Hematopoietic multipotent progenitor cell (in vitro differentiated cells): ENCODE measurements at places on chromosomes 11 and 22.

- DNase-seq: no peak
Measured at GRCh38 chr22:48580481-48580970, 1247.1 kb downstream of the BRD1 start.

GRCh38 chr22:42834177-42834949 is 22.7 kb downstream of the ARFGAP3 start:
- no peak for DNase-seq

- no peak for DNase-seq
Measured at GRCh38 chr22:38866024-38866398, 6.0 kb downstream of the CBX6 start.

- DNase-seq: no peak
Measured at GRCh38 chr11:1736447-1736992, 13.9 kb downstream of the IFITM10 start.

DNA sequence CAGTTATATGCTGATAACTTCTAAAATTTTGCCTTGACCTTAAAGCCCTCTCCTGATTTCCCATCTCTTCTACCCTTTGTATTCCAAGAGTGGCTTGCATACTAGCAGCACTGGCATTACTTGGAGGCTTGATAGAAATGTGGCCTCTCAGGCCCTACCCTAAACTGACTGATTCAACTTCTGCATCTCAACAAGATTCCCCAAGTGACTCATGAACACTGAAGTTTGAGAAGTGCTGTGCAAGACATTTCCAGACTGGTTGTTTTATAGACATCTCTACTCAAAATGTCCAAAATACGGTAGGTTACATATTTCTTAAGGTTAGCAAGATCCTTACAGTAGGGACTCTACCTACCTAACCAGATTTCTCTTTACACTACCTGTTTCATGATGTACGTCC is 48.6 kb downstream of the SESN3 start:
- DNase-seq: no peak

DNA sequence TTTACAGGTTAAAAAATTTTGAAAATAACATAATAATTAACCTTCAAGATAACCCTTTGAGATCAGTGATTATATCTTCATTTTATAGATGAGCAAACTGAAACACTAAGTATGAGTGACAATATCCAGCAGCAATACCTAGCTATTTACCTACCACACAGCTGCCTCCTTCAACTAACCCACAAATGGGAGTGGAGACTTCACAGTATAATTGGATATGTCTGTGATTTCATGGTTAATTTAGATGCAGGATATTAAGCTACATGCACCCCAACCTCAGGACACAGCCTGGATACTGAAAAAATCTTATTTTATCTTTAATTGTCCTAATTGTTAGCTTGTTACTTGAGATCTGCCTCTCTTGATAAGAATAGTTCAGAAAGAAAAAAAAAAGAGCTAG is 297.2 kb upstream of the ANO5 start:
- DNase-seq: no peak

DNA sequence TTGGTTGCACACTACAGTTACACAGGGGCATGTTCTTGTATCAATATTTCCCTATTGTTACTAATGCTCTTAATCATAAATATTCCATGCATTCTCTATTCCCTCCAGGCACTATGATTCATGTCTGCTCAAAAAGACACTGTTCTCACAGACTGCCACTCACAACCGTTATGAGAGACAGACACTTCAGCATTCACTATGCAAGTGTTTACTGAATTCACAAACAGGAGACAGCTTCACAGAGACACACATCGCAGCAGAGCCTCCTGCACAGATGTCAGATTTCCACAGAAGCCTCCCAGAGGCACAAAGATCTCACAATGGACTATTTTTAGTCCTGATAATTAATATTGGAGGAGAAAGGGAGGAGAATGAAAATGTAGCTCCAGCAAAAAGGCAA is 930.4 kb downstream of the OPCML start:
- DNase-seq: no peak

GRCh38 chr11:72349616-72350218 is 84.6 kb downstream of the CLPB start:
- DNase-seq: no peak

- DNase-seq: no peak
Measured at GRCh38 chr11:128549256-128549944, 38.0 kb downstream of the ETS1 start.

GRCh38 chr11:6099577-6099976 is 7.9 kb upstream of the OR56B4 start:
- no peak for DNase-seq

DNA sequence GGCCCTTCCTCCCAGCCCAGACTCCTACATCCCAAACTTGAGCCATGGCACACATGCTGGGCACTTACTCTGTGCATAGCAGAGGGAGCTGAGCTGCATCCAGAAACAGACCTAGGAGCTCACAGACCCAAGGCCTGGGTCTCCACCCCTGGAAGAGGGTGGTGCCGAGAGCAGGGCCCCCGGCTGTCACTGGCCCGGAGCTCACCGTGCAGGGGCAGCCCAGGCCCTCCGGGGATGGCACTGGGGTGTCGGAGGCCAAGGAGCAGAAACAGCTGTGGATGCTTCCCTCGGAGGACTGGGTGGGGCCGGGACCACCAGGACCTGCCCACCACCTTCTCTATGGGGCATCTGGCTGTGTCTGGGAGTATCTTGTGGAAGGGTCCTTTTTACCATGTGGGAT is 4.3 kb upstream of the APOBEC3A start:
- DNase-seq: no peak

GRCh38 chr22:35330258-35330861 is 30.7 kb downstream of the TOM1 start:
- no peak for DNase-seq

DNA sequence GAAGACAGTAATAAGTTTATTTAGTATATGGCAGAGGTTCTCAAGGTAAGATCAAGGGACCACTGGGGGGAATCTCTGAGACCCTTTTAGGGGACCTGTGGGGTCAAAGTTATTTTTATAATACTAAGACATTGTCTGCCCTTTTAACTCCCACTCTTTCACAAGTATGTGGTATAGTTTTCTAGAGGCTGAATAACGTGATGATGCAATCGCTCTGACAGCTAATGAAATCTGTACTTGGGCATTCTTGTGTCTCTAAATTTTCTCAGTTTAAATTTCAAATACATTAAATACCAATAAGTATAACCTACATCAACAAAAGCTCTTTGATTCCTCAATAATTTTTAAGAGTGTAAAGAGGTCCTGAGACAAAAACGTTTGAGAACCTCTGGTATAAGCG is 147.9 kb downstream of the ATG16L2 start:
- DNase-seq: no peak

GRCh38 chr22:37661160-37661924 is 2.8 kb downstream of the PDXP start:
- peak; percentile 64 for DNase-seq

DNA sequence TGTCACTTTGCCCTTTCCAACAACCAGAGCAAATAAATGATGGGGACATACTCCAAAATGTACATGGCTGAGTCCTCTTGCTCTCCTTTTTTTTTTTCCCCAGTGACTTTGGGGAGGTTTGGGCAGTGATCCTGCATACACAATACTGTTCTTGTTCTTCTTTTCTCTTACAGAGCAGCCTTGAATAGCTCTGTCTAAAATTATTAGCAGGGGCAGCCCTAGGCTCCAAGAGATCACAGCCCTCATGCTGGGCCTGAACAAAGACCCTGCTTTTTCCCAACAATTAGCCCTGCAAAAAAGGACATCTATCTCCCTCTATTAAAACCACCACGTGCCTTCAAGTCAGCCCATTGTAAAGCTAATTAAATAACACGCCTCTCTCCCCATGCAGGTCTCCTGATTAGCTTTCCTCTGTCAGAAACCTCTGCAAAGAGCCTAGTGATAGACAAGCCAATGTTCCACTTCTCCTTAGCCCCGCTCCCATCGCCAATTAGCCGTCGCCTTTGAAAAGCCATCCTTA is 54.7 kb downstream of the ETS1 start:
- DNase-seq: no peak

- DNase-seq: peak; percentile 16
Measured at GRCh38 chr11:117690484-117691217, 106.4 kb downstream of the DSCAML1 start.

GRCh38 chr22:41532908-41533825 is 11.1 kb downstream of the POLR3H start:
- peak; percentile 54 for DNase-seq

GRCh38 chr11:29282088-29282487 is 734.7 kb downstream of the KCNA4 start:
- DNase-seq: no peak

DNA sequence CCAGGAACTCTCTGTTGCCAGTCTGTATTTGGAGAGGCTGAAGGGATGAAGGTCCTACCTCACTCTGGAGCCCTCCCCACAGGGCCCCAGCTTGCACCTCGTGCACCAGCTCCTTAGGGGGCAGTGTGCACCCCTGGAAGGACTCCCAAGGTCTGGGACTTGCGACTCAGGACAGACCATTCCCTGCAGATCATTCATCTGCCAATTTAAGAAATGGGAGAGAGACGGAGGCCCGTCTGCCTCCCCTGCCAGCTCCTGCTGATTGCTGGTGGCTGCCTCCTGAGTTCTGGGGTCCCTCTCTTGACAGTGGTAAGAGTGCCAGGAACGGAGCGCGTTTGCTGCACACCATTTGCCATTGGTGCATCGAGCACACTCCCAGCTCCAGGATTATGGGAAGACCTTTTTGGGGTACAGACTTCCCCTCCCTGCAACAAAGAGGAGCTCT is 27.4 kb upstream of the MALAT1 start:
- no peak for DNase-seq

- DNase-seq: no peak
Measured at GRCh38 chr11:125382314-125382791, 113.7 kb downstream of the FEZ1 start.

DNA sequence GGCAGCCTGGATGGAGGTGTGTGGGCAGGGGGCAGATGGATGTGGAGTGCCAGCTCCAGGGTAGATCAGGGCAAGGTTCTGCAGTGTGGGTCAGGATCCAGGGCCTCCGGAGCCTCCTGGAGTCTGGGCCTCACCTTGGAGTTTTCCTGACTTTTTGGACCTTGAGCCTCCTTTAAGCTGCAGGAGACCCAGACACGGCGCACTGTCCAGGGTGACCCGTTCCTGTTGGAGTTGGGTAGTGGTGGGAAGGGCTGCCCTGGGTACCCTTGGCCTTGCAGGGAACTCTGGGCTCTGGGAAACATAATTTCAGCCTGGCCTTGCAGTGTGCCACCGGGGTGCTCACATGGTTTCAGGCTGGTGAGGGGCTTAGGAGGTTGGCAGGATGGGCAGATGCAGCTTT is 17.0 kb downstream of the MGAT3 start:
- no peak for DNase-seq

- no peak for DNase-seq
Measured at GRCh38 chr22:45787759-45788158, 116.1 kb downstream of the ATXN10 start.

- DNase-seq: no peak
Measured at GRCh38 chr11:70142221-70142875, 60.7 kb upstream of the FADD start.

GRCh38 chr11:66281776-66282467 is 3.9 kb downstream of the CNIH2 start:
- DNase-seq: no peak

DNA sequence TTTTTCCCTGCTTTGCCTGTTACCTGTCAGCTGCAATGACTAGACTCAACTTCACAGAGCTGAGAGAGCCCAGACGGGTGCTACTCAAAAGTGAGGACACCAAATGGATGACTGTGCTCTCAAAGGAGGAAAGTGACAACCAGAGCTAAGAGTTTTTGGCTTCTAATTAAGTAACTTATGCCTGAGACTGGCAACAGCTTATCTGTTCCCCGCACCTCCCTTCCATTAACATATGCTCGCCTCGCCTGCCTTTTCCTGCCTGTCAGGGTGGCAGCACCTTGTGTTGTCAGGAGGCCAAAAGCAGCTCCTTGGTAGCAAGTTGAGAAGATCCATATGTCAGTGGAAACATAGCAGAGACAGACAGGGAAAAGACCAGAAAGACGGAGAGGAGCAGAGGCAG is 573.9 kb upstream of the KIRREL3 start:
- no peak for DNase-seq

GRCh38 chr11:73465871-73466270 is 89.7 kb downstream of the RELT start:
- DNase-seq: no peak

- no peak for DNase-seq
Measured at GRCh38 chr11:83639995-83640758, 354.0 kb upstream of the CCDC90B start.

DNA sequence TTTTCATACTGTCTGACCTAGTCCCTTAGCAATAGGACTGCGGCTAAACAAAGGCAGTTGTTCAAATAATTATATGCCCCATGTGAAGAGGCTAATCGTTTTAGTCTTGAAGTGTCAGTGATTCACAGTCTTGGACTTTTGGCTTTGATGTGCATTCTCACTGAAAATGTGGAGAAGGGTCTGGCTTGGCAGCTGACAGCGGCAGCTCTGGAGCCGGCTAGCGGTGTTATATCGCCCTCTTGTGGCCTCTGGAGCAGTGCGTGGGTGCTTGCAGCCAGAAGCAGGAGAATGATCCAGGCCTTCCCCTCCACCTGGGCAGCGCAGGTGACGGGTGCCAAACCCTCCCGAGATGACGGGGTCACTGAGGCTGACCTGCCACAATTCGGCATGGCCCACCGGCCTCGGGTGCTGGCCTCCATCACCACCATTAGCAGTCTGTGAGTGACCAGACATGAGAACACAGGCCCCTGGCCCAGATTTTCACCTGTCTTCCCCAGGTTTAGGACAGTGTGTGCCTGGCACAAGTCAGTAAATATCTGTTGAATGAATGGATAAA is 90.3 kb upstream of the PITPNB start:
- peak; percentile 79 for DNase-seq

- DNase-seq: no peak
Measured at GRCh38 chr11:114089748-114090147, 30.2 kb downstream of the ZBTB16 start.

GRCh38 chr22:46797355-46797754 is 34.9 kb downstream of the TBC1D22A start:
- peak; percentile 28 for DNase-seq
